ENCODE measurements at places on chromosomes 6 and 20.

GRCh38 chr20:10565191-10565921 is 108.4 kb downstream of the JAG1 start:
- no peak for DNase-seq

DNA sequence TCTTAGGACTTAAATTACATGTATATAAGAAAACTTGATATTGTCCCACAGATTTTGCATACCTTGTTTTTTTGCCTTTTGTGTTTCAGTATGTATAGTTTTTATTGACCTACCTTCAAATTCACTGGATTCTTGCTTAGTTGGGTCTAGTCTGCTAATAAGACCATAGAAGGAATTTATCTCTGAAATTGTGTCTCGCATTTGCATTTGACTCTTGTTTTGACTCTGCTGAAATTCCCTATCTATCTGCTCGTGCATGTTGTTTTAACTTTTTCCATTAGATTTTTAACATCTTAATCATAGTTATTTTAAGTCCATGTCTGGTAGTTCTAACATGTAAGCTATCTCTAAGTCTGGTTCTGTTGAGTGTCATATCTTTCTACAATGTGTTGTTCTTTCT is 163.9 kb downstream of the SCP2D1 start:
- DNase-seq = no peak

GRCh38 chr20:50340541-50340940 is 149.9 kb downstream of the CEBPB start:
- no peak for DNase-seq

DNA sequence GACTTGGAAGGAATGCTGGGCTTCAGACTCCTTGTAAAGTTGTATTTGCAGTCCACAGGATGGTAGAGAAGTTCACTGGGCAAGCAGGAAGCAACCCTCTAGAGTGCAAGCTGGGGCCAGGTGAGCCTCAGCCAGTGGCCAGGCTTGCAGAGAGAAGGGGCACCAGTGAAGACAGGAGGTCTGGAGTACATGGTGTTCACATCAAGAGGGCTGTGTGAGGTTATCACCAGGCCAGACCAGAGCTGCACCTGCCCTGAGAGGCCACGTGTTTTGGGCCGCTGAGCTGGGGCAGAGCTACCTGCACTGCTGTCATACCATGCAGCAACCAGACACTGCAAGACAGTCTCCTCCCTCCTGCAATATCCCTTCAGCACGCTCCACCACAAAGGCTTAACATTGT is 79.0 kb downstream of the SH3BGRL2 start:
- no peak for DNase-seq

DNA sequence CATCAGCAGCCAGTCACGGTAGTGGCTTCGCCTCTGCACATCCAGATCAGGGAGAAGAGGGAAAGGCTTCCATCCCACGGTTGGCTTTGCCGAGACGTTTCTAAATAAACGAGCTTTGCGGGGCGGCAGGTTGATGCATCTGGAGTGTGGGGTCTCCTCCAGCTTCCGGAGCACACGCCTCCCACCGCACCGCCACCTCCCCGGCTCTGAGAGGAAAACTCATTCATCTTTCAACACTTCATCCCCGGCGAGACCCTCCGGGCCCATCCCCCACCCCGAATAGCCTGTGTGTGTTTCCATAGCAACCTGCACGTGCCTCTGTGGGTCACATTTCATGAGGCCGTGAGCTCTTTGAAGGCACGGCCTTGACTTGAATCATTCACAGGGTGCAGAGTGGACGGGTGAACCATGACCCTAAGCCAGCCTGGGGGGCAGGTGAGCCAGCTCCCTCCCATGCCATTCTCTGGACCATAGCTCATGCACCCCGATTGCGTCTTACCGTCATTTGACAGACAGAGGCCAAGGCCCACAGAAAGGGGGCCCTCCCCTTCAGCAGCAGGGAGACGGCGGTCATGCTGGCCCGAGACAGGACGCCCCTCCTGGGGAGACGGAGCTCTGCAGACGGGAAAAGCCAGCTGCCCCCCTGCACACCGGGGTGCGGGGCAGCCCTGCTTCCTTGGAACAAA is 16.2 kb upstream of the CHRNA4 start:
- no peak for DNase-seq

- no peak for DNase-seq
Measured at GRCh38 chr20:62133051-62133845, 9.9 kb downstream of the PSMA7 start.

DNA sequence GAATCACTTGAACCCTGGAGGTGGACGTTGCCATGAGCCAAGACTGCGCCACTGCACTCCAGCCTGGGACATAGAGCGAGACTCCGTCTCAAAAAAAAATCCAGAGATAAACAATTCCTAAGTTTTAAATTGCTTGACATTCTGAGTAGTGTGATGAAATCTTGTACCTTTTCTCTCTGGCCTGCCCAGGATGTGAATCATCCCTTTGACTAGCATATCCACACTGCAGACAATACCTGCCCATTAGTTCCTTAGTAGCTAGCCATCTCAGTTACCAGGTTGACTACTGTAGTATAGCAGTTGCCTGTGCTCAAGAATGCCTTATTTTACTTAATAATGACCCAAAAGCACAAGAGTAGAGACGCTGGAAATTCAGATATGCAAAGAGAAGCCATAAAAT is 2.8 kb downstream of the ZFP57 start:
- DNase-seq = no peak

DNA sequence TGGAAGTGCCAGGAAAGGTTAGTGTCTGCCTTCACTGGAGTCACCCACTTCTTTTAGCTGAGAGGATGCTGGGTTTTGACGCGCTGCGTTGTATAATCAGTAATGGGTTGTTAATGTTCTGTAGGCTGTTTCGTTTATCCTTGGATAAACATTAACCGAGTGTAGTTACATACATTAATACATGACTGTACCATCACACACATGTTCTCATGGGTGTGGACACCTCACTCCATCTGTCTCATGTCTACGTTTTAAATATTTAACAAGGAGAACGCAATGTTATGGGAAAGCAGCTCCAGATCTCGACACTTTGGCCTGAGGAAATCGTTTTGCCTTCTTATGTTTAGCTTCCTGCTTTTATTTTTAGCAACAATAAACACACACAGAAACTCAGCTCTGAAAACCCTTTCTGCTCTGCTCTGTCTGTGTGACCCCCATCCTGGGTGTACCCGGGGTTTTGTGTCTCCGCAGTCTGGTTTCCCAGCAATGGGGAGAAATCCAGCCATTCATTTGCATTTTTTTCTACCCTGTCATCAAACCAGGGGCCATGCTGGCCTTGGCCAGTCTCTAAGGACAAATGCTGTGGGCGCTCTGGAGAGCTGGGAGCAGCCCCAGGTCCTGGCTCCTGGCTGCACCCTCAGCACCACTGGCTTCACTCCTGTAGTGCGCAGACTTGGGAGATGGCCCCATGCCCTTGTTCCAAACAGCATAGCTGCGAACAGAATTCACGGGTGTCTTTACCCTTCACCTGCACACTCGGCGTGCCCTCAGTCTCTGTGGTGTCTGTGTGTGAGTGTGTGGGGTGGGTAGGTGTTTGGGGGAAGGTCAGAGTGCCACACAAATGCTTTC is 110.8 kb downstream of the ERMARD start:
- no peak for DNase-seq

- no peak for DNase-seq
Measured at GRCh38 chr20:577167-577791, 32.8 kb downstream of the TCF15 start.

DNA sequence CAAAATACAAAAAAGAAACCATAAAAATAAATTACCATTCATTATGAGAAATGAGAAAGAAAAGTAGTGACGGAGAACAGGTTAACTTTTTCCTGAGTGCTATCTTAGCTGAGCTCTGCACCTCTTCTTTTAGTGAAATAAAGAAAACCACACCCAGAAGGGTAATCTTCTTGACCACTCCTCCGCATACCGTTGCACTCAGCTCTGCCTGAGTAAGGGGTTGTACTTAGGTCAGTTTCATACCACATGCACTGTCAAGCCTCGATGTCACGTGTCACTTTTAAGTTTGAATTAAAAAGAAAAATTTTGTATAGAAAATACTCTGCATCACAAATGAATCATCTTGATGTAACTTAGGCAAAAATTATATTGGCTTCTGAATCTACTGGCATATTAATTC is 2.8 kb downstream of the EZR start:
- no peak for DNase-seq

DNA sequence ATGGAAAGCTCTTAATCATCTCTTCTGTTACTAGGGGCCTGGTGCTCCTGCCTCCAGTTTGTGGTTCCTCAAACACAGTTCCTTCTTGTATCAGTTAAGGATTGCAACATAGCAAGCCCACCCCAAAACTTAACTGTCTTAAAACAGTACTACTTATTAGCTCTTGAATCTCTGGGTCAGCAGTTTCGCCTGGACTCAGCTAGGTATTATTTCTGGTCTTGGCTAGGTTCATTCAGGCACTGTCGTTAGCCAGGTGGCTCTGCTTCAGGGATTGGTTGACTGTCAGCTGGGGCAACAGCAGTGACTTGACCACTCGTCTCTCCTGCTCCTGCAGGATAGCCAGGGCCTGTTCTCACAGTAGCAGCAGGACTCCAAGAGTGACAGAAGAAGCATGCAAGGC is 30.0 kb upstream of the RALY start:
- DNase-seq = no peak

DNA sequence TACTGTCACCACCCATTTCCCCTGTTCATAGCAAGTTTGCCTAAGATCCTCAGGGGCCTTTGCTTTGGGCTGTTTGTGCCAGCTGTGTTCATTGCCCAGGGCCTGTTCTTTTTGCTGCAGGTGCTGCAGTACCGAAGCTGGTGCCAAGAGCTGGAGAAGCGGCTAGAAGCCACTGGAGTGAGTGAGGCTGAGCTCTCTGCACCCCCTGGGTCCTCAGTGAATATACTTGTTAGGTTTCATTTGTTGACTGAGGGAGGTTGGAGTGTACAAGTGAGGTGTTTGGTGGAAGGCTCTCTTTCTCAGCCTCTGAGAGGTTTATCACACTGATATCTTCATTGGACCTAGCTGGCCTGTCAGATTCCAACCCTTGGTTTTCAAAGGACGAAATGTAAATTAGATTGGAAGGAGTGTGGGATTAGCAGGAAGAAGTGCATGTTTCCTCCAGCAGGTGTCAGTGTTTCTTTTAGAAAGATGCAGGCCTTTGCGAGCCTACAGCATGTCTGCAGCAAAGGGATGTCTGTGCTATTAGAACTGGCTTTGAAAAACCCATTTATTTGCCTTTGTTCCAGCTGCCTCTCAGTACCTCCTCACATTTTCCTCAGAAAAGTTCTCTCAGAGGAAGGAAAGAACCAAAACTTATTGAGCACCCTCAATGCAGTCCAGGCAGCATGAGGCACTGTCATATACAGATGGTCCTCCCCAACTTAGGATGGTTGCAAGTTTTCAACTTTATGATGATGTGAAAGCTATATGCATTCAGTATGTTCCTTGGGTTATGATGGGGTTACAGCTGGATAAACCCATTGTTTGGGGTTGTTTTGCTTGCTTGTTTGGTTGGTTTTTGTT is 8.3 kb downstream of the CEP250 start:
- DNase-seq = peak; percentile 51

- DNase-seq = no peak
Measured at GRCh38 chr6:13116155-13116554, 212.2 kb downstream of the TBC1D7 start.

GRCh38 chr6:110816677-110817076 is 1.4 kb upstream of the CDK19 start:
- no peak for DNase-seq

DNA sequence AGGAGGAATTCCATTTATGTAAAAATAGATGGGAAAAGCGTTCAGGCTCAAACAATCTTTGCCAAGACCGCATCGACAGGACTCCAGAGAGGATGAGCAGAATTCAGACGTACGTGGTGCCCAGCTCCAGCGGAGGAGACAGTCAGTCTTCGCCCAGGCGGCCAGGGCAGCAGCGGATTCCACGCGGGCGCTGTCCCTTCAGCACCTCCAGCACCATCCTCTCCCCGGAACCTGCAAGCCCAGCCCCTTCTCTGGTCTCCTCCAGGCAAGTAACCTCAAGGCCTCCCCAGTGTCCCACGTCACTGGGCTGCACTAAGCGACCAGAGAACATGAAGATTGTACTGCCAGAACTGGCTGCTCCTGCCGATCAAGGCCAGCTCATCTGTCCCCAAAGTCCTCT is 2.8 kb upstream of the KCNQ2 start:
- DNase-seq = no peak

- DNase-seq = no peak
Measured at GRCh38 chr6:88763160-88763559, 200.3 kb downstream of the RNGTT start.

DNA sequence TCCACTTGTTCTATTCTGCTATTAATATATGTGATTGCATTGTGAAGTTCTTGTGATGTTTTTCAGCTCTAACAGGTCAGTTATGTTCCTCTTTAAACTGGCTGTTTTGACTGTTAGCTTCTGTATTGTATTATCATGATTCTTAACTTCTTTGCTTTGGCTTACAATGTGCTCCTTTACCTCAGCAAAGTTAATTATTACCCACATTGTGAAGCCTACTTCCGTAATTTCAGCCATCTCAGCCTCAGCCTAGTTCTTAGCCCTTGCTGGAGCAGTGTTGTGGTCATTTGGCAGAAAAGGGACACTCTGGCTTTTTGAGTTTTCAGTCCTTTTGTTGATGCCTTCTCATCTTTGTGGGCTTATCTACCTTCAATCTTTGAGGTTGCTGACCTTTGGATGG is 440.2 kb downstream of the TBC1D32 start:
- no peak for DNase-seq

GRCh38 chr6:27617700-27618689 is 145.1 kb upstream of the ZNF184 start:
- no peak for DNase-seq

- DNase-seq = no peak
Measured at GRCh38 chr6:68628161-68628560, 6.9 kb upstream of the ADGRB3 start.

GRCh38 chr6:169083508-169083874 is 170.2 kb downstream of the THBS2 start:
- DNase-seq = no peak

DNA sequence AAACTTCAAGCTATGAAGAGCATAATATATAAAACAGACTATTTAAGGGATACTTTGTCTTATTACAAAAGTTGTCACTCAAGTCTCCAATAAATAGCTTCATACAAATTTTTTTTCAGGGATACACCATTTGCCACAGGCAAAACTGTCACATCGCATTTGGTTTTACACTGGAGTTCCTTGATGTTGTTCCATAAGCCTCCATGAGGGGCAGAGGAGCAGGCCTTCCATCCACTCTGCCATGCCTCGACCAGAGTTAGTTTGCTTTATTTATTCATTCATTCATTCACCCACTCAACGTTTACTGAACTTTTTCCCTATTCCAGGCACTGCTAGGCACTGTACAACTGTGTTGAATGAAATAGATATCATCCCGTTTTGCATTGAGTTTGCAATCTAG is 246.6 kb downstream of the PHF3 start:
- DNase-seq = no peak

- no peak for DNase-seq
Measured at GRCh38 chr6:135281964-135282363, 100.9 kb downstream of the MYB start.

- no peak for DNase-seq
Measured at GRCh38 chr6:21312118-21312517, 281.4 kb upstream of the SOX4 start.
